Fibroblast of skin of abdomen (primary cell): ENCODE measurements at places on chromosomes 6 and 20.

- DNase-seq = no peak
Measured at GRCh38 chr6:10144772-10145171, 270.1 kb downstream of the TFAP2A start.

GRCh38 chr20:2195614-2196013 is 94.0 kb downstream of the STK35 start:
- no peak for DNase-seq

- DNase-seq = no peak
Measured at GRCh38 chr6:144176043-144176442, 25.7 kb downstream of the STX11 start.

DNA sequence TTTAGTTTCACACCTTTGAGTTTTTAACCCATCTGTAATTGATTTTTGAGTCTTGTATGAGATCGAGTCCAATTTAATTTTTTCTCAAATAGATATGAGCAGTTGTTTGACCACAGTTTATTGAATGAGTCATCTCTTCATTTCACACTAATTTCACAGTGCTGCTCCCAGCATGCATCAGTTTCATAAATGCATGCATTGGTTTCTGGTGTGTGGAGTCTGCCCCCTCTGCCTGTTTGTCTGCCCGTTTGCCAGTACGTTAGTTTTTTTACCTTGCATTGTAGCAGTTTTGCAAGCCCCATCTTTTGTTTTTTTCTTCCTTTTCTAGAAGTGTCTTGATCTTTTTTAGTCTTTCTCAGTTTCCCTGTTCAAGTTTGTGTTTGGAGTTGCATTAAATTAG is 11.9 kb downstream of the SLX4IP start:
- DNase-seq = peak; percentile 78

DNA sequence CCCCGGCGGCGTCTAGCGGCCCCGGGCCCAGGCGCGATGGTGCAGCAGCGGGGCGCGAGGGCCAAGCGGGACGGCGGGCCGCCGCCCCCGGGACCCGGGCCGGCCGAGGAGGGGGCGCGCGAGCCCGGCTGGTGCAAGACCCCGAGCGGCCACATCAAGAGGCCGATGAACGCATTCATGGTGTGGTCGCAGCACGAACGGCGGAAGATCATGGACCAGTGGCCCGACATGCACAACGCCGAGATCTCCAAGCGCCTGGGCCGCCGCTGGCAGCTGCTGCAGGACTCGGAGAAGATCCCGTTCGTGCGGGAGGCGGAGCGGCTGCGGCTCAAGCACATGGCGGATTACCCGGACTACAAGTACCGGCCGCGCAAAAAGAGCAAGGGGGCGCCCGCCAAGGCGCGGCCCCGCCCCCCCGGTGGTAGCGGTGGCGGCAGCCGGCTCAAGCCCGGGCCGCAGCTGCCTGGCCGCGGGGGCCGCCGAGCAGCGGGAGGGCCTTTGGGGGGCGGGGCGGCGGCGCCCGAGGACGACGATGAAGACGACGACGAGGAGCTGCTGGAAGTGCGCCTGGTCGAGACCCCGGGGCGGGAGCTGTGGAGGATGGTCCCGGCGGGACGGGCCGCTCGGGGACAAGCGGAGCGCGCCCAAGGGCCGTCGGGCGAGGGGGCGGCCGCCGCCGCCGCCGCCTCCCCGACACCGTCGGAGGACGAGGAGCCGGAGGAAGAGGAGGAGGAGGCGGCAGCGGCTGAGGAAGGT is 715 bp downstream of the SOX12 start:
- DNase-seq = peak; percentile 65

- DNase-seq = no peak
Measured at GRCh38 chr6:14450578-14450977, 333.0 kb downstream of the CD83 start.
